Activated CD4-positive, alpha-beta T cell treated with anti-CD3 and anti-CD28 coated beads for 1 hour (primary cell): ENCODE measurements at places on chromosomes 13 and 19.
A peak's percentile ranks its signal among the peaks of the same experiment; 100 is the strongest.

- no peak for DNase-seq
These were observed 74.6 kb upstream of the NPAS1 start for GRCh38 chr19:46944918-46945628.

DNA sequence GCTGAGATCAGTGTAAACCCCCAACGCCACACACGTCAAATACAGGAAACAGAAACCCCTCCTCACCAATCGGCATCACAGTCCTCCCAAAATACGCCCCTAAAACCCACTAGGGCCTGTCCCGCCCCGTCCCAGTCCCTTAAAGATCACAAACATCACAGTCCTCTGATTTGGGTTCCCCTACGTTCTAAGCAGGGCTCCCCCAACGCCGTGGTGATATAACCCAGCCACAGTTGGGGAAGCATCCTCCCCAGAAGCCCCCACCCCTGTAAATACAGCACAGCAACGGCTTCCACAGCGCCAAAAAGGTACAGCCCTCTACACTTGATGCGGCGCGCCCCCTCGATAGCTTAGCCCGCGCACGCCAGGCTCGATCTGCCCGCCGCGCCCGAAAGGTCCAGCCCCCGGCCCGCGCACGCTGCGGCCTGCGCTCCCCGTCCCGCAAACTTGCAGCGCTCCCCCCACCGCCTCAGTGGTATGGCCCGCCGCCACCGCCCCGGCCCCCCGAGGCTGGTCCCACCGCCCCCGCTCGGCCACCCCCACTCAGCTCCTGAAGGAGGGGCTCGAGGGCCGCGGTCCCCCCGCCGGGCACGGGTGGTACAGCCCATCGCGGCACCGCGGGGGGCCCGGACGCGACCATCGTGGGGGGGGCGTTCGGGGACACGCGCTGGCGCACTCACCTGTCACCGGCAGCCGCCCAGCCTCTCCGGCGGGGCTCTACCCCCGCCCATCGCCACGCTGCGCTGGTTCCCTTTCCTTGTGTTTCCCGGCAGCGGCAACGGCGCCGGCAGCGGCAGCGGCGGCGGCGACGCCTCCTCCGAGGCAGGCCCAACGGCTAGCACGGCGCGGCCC lies at the start of gene AKT2:
TSS of gene AKT2 (minus strand) at position 845 of the 852 bp plus-strand sequence. CDS start 20,078 bp downstream, outside the sequence.
- DNase-seq: peak; percentile 57

GRCh38 chr19:11091703-11092153 lies 2.5 kb downstream of the LDLR start:
- DNase-seq: peak; percentile 40

- no peak for DNase-seq
These were observed 1380.4 kb downstream of the SLITRK1 start for GRCh38 chr13:82501834-82502233.

- DNase-seq: no peak
These were observed 10.8 kb downstream of the RINL start for GRCh38 chr19:38867171-38867780.

- DNase-seq: no peak
These were observed 215.3 kb downstream of the PCCA start for GRCh38 chr13:100304229-100304628.

DNA sequence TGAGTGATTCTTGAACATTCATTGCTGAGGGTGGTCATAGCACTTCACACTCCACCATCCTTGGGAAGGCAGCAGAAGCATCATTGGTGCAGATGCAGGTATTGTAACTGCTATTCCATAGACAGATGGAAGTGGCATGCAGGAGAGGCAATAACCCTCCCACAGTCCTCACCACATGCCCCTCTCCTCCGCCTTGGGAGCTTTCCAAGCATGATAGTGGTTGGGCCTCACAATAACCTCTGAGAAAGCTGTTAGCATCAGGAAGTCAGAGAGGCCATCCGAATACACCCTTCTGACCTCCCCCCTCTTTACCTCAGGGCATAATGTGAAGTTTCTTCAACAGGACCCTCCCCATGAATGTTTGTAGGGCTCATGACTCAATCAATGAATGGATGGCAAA lies 177.9 kb downstream of the KATNAL1 start:
- DNase-seq: no peak

- no peak for DNase-seq
These were observed 1518.3 kb upstream of the SLC10A2 start for GRCh38 chr13:104584481-104584880.

GRCh38 chr19:14979476-14980255 lies at the start of gene SLC1A6:
Gene SLC1A6, minus strand, starts transcription at chr19:14979864. Its CDS starts 6,954 bp downstream, at chr19:14972910.
- no peak for DNase-seq

GRCh38 chr19:45693106-45693788 lies 781 bp downstream of the QPCTL start:
- DNase-seq: peak; percentile 63

DNA sequence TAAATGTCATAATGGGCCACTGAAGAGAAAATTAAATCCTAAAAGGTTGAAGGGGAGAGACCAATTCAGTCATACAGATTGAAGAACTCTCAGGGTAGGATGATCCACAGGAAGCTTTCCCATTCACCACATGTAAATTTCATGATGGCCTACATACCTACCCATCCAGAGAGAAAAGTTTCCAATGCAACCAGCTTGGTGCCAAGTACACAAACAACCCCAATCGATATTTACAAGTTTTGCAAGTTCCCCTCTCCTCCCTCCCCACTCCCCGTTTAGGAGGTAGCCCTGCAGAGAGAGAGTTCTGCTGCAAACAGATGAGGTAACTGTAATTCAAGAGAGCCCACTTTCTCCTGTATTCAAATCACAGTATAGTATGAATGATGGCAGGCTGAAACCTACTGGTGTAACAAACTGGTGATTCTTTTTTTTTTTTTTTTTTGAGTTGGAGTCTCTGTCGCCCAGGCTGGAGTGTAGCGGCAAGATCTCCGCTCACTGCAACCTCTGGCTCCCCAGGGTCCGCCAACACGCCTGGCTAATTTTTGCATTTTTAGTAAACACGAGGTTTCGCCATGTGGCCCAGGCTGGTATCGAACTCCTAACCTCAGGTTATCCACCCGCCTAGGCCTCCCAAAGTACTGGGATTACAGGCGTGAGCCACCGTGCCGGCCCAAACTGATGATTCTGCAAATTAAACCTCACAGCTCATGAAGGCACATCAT lies 14.4 kb downstream of the FOXO1 start:
- DNase-seq: no peak

- DNase-seq: no peak
These were observed 7.7 kb downstream of the UBE2L5 start for GRCh38 chr13:30429721-30430694.

DNA sequence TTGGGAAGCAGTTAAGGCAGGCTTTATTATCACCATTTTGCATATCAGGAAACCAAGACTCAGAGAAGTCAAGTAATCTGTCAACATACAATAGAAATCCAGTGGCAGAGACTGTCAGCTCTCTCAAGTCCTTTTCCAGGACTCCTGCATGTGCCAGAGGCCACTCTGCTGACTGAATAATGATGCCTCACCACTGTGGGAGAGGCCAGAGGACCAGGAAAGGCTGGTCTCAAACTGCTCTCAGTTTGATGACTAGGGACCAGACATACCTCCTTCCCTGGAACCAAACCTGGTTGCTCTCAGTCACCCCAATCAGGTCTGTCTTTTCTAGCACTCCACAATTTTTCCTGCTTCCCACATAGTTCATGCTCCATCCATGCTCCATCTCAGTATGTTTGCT lies 8.0 kb downstream of the RNASEH2B start:
- DNase-seq: no peak

- peak; percentile 51 for DNase-seq
These were observed 13.6 kb downstream of the CFD start for GRCh38 chr19:873084-873483.

GRCh38 chr13:84332346-84332745 lies 450.1 kb upstream of the SLITRK1 start:
- no peak for DNase-seq

DNA sequence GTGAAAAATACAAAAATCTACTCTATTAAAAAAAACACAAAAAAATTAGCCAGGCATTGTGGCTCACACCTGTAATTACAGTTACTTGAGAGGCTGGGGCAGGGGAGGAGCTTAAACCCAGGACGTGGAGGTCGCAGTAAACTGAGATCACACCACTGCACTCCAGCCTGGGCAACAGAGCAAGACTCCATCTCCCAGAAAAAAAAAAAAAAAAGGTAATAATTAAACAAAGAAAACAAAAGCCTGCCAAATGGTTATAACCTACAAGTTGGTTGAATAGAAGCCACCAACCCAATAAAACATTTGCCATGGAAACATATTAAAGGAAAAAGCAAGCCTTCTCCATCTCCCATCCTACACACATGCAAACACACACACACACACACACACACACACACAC lies 255.2 kb downstream of the ITGBL1 start:
- DNase-seq: no peak

DNA sequence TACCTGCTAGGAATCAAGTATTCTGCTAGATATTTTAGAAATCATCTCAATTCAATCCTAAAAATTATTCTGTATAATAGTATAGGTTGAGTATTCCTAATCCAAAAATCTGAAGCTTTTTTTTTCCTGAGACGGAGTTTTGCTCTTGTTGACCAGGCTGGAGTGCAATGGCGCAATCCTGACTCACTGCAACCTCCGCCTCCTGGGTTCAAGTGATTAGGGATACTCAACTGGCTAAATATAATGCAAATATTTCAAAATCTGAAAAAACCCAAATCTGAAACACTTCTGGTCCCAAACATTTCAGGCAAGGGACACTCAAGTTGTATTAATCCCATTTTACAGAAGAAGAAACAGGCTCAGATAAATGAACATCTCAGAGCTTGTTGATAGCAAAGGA lies 17.2 kb upstream of the USPL1 start:
- DNase-seq: no peak

- DNase-seq: no peak
These were observed 183.9 kb upstream of the CSNK1A1L start for GRCh38 chr13:37289212-37289935.

- no peak for DNase-seq
These were observed 64.4 kb upstream of the ZNF43 start for GRCh38 chr19:21900401-21900800.

GRCh38 chr19:10454267-10454666 lies 33.9 kb downstream of the PDE4A start:
- DNase-seq: no peak

DNA sequence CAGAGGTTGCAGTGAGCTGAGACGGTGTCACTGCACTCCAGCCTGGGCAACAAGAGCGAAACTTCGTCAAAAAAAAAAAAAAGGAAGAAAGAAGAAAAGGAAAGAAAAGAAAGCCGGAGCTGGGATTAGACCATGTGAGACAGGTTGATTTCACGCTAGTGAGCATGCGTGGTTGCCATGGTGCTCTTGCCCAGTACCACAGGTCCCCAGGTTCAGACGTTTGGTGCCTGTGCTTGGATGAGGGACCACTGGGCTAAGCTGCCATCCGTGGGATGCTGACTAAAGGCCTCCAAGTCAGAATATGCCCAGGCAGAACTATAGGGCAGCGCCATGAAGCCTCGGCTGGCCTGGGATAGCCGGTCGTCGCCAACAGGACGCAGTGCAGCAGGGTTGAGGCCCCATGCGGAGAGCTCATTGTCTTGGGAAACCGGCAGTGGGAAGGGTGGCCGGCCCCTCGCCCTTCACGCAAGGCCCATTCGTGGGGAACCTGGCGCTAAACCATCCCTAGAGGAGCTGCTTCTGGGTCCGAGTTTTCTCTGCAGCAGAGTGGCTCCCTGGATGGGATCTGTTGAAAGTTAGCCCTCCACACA lies 7.2 kb upstream of the TEX101 start:
- DNase-seq: no peak

DNA sequence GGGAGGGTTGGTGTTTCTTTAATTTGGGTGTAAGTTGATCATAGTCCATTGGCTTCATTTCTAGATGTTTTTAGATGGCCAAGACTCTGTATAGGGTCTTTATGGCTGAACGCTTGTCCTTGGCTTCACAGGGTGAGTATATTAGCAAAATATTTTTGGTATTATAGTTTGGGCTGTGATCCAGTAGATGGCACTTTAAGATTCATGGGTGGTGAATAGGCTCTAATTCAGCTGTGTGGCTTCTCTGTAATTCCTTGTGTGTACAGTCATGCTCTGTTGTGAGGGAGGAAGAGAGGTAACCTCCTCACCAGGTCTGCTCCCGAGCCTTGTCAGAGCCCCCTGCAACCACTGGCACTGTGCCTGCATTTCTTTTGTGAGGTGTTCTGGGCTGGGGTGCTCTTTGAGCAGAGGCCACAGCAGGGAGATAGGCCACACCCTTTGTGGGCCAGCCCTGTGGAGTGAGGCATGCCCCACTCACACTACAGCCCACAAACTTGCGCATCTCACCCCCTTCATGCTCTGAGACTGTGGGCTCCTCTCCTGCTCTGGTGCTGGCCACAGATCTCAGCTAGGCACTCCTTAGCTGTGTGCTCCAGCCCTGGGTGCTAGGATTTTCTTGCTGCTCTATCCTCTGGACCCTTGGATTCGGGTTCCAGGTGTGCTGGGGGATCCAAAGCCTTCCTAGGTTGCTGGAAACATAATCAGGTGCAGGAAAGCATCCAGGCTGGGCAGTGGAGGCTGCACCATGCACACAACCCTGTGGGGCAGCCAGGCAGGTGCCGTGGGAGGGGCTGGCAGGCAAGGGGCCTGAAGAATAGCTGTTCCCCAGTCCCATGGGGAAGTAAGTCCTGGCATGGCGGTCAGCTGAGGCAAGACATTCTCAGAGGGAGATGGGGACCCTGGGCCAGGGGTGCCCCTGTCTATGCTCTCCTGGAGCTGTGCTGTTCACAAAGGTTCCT lies 193.9 kb downstream of the GPC5 start:
- no peak for DNase-seq

DNA sequence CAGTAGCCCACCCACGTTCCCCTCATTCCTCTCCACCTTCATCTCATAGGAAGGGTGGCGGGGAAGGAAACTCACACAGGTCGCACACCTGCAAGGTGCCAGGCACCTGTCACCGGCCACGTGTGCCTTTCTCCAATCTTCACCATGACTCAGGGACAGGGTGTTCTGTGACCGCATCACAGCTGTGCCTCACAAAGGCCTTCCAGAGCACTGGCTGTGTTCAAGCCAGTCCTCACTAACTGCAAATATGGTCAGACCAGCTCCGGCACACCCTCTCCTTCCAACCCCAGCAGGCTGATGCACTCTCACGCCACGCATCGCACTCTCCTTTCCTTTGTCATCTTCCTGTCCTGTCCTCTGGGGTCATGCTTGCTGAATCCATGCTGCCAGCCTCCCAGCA lies 415.9 kb downstream of the IRS2 start:
- DNase-seq: no peak

DNA sequence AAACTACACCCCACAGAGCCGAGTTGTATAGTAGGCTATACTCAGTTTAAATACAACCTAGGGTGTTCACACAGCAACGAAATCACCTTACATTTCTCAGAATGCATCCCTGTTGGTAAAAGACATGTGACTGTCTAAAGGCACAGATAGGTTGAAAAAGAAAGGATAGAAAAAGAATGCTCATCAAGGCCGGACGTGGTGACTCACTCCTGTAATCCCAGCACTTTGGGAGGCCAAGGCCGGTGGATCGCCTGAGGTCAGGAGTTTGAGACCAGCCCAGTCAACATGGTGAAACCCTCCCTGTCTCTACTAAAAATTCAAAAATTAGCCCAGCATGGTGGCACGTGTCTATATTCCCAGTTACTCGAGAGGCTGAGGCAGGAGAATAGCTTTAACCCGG lies 3.8 kb upstream of the IL17D start:
- DNase-seq: no peak

GRCh38 chr19:19427944-19428343 lies 22.5 kb downstream of the GATAD2A start:
- DNase-seq: no peak
